GM04503 (cell line): ENCODE measurements at places on chromosomes 2 and 18.
A peak's percentile ranks its signal among the peaks of the same experiment; 100 is the strongest.

DNA sequence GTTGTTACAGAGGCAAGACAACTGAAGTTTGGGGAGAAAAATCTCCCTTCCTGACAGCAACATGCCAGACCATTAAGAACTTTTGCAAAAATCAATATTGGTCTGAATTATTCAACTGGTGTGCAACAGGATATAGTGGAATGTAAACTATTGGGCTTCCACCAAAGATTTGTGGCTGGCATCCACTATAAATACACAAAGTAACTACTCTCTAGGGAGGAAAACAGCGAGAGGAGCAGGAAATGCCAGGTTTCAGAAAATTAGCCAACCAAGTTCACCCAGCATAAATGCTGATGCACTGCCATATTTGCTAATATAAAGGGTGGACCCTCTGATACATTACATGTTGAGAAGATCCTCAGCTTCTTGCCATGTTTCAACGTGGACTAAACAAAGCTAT lies 267.6 kb upstream of the LYPD1 start:
- peak; percentile 15 for DNase-seq

GRCh38 chr2:200467806-200468681 lies 41.8 kb downstream of the KCTD18 start:
- DNase-seq, result no peak

GRCh38 chr18:61368001-61368400 lies 34.8 kb downstream of the CDH20 start:
- no peak for DNase-seq

GRCh38 chr2:1150724-1151511 lies 200.3 kb downstream of the SNTG2 start:
- DNase-seq, result no peak

DNA sequence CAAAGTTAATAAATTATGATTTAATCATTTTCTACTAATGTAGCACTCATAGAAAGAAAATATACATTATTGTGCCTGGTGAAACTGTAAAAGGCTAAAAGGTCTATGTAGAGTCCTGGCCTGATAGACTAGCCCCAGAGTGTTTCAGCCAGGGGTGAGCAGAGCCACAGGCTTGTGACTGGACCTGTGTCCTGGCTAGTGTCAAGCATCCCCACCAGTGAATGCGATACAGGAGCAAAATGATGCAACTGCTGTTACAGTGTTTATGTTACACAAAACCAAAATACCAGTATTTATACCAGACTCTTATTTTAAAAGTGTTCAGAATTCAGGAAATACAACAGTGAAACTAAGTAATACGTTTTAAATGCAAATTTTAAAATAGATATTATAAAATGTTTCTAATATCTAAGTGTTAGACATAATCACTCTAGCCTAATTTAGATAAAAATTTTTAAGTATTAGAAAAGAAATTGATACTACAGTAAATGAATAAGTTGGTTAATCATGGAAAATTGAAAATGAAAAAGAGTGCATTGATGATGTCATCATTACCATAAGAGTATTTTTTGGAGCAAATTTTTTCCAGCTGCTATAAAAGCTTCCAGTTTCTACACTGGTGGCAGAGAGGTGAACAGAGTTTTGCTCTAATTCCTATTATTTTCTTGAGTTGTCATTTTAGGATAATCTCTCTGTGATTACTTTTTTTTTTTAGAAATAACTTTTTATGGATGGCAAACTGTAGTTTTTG lies 6.2 kb upstream of the TSPYL6 start:
- DNase-seq, result no peak

DNA sequence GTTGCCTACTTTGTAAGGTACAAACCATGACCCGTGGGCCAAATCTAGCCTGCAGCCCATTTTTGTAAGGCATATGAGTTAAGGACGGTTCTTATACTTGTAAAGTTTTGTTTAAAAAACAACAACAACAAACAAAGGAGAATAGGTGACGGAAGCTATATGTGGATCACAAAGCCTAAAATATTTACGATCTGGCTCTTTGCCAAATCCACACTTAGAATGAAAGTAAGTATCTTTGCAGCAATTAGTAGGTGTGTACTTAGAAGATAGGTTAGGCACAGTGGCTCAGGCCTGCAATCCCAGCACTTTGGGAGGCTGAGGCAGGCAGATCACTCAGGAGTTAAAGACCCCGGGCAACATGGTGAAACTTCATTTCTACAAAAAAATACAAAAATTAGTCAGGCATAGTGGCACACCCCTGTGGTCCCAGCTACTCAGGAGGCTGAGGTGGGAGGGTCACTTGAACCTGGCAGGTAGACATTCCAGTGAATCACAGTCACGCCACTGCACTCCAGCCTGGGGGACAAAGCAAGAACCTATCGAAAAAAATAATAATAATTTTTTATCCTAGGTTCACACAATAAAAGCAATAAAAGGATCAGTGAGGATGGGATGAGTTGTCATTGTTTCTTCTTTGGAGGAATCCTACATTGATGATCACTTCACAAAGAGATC lies 57.8 kb upstream of the CTAGE1 start:
- DNase-seq, result no peak

GRCh38 chr18:47750889-47751423 lies 179.5 kb downstream of the SMAD2 start:
- no peak for DNase-seq

GRCh38 chr18:50115095-50115494 lies 79.9 kb downstream of the MYO5B start:
- DNase-seq, result no peak

GRCh38 chr2:110785439-110785838 lies 53.1 kb downstream of the ACOXL start:
- DNase-seq, result no peak

DNA sequence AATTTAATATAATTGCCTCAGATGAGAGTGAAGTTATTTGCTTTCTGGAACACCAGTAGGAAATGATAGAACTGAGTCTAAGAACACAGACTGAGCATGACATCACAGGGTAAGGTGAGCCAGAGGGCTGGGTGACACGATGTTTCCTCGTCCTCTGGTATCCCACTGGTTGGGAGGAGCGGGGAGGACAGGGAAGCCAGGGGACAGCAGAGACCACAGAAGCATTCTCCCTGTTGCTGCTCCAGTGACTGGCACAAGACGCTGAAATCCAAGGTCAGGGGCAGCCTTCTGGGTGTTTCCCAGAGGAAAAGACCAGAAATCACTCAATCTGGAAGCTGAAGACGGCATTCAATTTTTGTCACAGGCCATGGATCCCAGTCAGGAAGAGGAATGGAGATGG lies 363.4 kb upstream of the SOX11 start:
- DNase-seq, result no peak

- no peak for DNase-seq
These were observed 218.1 kb downstream of the TWIST2 start for GRCh38 chr2:239065962-239066361.

- no peak for DNase-seq
These were observed 131.1 kb downstream of the LTBP1 start for GRCh38 chr2:33077844-33078243.

DNA sequence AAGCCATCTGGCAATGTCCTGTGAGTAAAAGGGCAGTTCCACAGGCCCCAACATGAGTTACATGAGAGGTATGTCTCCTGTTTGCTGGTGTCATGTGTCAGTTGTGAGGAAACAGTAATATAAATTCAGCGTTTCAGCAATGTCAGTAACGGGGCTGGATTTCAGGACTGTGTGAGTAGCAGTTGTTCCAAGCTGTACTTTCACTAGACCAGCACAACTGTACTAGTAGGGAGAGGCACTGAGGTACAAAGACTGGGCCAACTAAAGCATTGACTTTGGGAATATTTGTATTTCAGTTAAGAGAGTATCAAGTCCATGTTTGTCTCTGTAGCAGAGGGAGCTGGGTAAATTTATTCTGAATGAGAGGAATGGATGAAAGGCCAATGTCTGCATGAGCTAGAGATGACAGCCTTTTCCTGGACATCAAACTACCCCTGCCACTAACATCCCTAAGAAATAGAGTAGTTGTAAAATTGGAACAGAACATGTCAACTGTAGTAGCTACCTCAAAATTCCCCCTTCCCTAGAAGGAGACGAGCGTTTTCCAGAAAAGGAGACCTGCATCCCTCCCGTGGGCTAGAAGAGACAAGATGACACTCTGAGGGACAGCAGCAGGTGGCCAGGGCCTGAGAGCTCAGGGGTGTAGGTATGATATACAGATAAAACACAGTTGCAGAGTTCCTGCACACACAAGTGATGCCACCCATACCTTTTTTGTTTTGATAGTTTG lies 24.4 kb downstream of the EIF4E2 start:
- DNase-seq, result no peak

DNA sequence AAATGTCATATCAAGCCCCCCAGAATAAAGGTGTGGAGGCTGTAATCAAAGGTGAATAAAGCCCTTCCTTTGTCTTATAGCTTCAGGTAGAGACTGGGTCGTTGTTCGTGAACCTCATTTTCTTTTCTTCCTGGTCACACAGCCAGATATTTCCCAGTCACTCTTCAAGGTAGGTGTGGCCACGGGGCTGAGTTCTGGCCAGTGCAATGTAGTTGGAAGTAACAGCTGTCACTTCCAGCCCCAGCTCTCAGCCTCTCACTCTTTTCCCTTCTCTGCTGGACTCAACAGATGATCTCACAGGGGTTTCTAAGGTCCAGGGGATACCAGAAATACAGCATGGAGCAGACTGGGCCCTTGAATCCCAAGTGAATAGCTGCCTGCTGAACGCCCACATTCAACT lies 15.8 kb upstream of the TRPM8 start:
- no peak for DNase-seq

DNA sequence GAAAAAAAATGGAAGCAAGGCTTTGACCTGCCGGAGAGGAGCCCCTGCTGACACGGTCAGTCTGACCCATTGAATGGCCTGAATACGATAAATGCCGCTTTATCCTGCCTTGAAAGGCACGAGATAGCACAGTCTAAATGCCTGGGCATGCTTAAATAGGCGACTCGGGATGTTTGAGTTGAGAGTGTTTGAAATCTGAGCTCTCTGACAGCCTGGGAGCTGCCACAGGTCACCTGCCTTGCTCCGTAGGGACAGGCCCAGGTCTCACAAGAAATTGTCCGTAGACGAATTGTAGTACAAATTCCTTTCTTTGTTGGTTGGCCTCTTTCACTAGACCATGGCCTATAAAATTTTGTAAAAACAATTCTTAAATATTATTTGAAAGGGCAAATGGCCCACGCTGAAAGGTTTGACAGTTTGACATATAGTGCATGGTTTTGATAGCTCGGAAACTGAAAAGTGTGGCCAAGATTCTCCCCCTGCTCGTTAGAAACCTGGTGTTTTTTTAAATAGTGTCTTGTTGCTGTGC lies 72.8 kb downstream of the MEIS1 start:
- DNase-seq, result no peak

GRCh38 chr2:171146633-171147032 lies 14.1 kb downstream of the TLK1 start:
- no peak for DNase-seq

DNA sequence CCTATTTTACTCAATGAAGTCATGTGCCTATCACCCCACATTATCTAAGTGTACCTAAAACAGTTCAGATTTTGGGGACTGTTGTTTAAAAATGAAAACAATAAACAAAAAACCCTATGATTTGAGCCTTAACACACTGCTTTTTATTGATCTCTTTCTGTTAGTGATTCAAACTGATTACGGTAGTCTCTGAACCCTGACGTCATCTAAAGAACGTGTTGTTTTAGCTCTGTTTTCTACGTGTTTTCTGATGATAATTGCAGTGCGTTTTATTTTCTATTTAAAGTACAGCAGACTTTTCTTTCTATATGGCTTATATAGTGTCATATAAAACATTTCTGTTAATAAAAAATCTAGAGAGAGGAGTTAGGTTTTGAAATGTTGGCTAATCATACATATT lies 93.9 kb upstream of the FAM237A start:
- no peak for DNase-seq

- DNase-seq, result no peak
These were observed 198.8 kb downstream of the PDE1A start for GRCh38 chr2:182228073-182228473.

- no peak for DNase-seq
These were observed 13.6 kb upstream of the TMEM185B start for GRCh38 chr2:120236791-120237190.

- DNase-seq, result no peak
These were observed 87.1 kb upstream of the LYPD1 start for GRCh38 chr2:132757002-132757589.

GRCh38 chr2:170929686-170930050 lies 615 bp downstream of the GORASP2 start:
- DNase-seq, result peak; percentile 6

- no peak for DNase-seq
These were observed 19.9 kb downstream of the TOGARAM2 start for GRCh38 chr2:29000956-29001355.

- DNase-seq, result no peak
These were observed 151.1 kb upstream of the TWIST2 start for GRCh38 chr2:238696786-238697185.

- no peak for DNase-seq
These were observed 20.1 kb downstream of the SLC66A3 start for GRCh38 chr2:11175293-11175795.

DNA sequence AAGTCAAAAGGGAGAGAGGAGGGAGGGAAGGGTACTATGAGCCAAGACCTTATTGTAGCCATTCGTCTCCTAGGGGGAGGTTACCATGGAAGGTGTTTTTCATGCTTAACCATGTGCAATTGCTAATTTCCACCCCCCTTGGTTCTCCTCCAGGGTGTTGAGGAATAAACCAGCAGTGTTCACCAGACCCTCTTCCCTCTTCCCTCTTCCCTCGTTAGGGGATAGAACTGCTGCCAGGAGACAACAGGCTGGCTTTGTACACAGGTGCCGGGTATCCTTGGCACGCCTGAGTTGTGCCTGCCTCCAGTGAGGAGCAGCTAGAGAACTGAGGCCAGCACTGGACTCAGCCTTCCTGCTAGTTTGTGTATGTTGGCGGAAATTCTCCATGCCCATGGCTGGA lies 41.1 kb upstream of the ARL5A start:
- no peak for DNase-seq

DNA sequence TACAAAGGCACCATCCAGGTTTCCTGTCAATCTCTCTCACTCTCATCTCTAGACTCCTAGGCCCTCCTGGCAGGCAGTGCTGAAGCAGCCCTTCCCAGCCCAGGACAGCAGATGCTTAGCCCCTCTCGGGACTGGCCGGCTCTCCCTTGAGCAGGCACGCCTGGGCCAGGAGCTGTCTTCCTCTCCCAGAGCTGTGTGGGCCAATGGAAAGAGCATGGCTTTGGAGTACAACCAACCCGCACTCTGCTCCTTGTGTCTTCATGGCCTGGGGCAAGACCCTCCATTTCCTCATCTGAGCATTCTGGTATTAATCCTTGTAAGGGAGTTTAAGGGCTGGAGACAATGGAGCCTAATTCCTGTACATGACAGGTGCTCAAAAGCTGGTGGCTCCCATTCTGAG lies 97.2 kb downstream of the CAPN13 start:
- no peak for DNase-seq

DNA sequence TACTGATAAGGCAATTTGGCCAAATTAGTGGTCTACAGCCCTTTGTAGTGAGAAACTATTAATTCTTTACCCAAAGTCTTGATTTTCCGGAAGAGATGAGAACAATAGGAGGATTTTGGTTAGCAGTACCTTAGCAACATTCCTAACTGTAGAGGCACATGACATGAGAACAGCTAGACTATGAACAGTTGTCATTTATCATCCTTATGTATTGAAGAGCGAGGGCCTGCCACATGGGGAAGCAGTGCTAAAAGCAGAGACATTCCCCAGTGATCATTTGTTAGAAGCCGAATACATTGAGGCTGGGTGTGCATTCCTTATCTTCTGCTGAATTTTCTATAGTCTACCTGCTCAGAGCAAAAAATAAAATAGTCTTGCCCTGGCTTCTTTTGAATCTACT lies 65.2 kb downstream of the RBBP8 start:
- DNase-seq, result no peak

GRCh38 chr18:51568151-51568550 lies 370.7 kb upstream of the MEX3C start:
- DNase-seq, result no peak
